ENCODE measurements at places on chromosomes 12 and 14. TPM values are rescaled to one million over a fixed set of nuclear protein-coding genes. Genes with fewer than 3 reads are reported as not detected.

CCDC198 gene
- not detected for polyA plus RNA-seq

PZP gene
- 0.34 TPM for polyA plus RNA-seq

LRRC43 gene
- 0.47 TPM for polyA plus RNA-seq

SDSL gene
- polyA plus RNA-seq, result 0.43 TPM

RBM23 gene
- 57.0 TPM for polyA plus RNA-seq

COX14 gene
- 85.4 TPM for polyA plus RNA-seq

FOS gene
- 499 TPM for polyA plus RNA-seq

CMA1 gene
- polyA plus RNA-seq, result 0.30 TPM

CD69 gene
- polyA plus RNA-seq, result 6.6 TPM

KRT6C gene
- not detected for polyA plus RNA-seq

LAG3 gene
- 13.7 TPM for polyA plus RNA-seq

KLRC2 gene
- 0.15 TPM for polyA plus RNA-seq

STXBP6 gene
- 2.2 TPM for polyA plus RNA-seq

IFNG-AS1 gene
- not detected for polyA plus RNA-seq

- DNase-seq, result no peak
Observed at GRCh38 chr12:43899574-43899973, 63.7 kb downstream of the TMEM117 start.

DNA sequence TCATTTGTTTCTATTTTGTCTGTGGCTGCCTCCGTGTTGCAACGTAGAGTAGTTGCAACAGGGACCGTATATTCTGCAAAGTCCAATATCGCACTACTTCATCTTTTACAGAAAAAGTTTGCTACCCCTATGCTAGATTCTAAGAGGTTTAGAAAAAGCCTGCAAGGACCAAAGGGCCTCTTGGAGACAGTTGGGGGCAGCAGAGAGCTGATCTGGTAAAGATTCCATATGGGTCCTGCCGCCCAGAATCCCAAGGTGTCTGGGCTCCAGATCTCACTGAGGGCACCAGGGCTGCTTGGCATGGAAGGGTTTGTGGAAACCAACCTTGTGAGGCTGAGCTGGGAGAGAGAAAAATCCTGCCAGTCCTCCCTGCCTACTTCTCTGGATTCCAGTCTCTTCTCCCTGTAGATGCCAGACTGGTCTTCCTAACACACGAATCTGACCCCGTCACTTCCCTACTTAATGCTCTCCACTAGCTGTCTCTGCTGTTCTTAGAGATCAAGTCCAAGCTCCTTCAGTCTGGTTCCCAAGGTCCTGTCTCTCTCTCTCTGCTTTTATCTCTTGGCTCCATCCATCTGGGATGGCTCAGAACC lies 74.6 kb downstream of the GLRX5 start:
- DNase-seq, result peak; percentile 41

GRCh38 chr12:31494455-31494854 lies 96.5 kb downstream of the DENND5B start:
- no peak for DNase-seq

DNA sequence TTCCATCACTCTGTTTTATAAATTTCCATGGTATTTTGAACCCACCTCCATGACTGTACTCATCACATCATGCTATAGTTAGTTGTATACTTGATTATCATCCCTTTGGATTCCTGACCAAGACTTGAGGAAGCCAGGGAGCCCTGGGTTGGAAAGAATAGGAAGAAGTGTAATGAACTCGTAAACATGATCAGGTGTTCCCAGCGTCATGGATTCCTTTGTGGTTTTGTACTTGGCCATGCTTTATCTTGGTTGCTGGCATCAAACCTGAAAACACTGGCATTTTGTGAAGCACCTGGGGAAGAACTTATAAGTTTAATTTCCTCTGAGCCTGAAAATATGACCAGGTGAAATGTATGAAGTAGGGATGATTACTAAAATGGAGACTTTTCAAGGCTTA lies 76.4 kb downstream of the CHST11 start:
- no peak for DNase-seq

- no peak for DNase-seq
Observed at GRCh38 chr12:76374386-76375020, 26.3 kb upstream of the BBS10 start.

DNA sequence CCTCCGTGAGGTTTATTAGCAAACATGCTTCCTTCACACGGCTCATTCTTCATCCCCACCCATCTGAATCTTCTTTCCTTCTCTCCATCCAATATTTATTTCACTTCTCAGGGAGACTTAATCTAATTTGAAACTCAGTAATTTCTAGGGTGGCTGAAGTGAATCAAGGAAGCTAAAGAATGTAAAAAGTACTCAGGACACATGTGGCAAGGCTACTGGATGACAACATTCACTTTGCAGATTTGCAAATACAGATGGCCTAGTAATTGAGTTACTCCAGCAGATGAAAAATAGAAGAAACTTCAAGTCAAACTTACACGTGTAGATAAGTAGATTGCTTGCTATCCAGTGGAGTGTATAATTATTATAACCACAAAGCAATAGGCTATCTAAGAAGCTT lies 15.4 kb upstream of the BEST3 start:
- DNase-seq, result no peak

DNA sequence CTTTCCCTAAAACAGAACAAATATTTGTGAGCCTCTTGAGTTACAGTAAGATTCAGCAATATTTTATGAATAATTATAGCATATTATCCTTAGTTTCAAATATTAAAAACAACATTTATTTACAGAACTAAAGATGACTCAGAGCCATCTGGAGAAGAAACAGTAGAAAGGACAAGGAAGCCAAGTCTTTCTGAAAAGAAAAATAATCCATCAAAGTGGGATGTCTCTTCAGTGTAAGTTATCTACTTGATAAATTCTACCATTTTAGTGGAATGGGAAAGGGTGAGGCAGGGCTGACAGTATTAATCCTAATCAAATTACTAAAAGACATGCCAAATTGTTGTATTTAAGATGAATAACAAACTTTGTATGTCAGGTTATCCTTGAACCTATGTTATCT lies 88.1 kb downstream of the DNAI7 start:
- no peak for DNase-seq

DNA sequence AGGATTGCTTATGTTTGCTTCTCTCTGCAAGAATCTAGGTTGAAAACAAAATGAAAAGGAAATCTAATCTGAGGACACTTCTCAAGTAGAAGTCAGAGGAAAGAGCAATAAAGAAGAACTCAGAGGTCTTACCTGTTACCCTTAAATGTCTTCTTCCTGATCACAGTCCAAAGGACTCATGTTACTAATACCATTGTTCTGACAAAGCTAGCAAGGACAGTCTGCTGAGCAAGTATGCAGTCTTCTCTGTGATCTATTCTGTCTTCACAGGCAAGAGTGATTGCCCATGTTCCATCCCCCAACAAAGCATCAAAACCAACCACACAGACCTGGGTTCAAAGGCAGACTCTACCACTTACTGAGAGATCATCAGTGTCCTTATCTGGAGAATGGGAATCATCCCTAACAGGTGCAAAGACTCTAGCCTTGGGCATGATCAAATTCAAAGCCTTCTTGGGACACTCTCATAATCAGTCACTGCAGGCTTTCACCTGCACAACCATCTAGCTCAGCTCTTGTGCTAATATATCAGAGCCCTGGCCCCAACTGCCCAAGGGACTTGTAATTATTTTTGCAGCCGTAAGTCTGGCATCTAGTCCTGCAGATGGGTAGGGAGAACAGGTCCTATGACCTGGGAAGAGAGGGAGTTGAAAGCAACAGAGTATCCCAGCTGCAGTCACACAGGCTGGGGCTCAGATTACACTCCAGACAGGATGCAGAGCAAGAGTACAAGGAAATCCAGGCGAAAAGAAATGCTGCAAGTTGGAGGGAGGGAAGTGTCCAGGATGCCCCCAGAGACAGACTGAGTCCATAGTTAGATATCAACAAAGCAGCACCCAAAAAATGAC lies 97.9 kb upstream of the NUDT4 start:
- no peak for DNase-seq

- DNase-seq, result no peak
Observed at GRCh38 chr12:121190523-121191031, 19.4 kb upstream of the P2RX4 start.

- no peak for DNase-seq
Observed at GRCh38 chr14:94702629-94703028, 67.3 kb downstream of the GSC start.

- DNase-seq, result no peak
Observed at GRCh38 chr14:50451854-50452253, 55.2 kb upstream of the CDKL1 start.

GRCh38 chr12:100274291-100274690 lies 7.3 kb downstream of the SCYL2 start:
- no peak for DNase-seq

- no peak for DNase-seq
Observed at GRCh38 chr12:106329231-106329982, 26.9 kb downstream of the TCP11L2 start.

- no peak for DNase-seq
Observed at GRCh38 chr12:48110691-48111311, 4.9 kb upstream of the SENP1 start.

GRCh38 chr14:69183735-69184134 lies 7.6 kb upstream of the EXD2 start:
- DNase-seq, result no peak

- DNase-seq, result no peak
Observed at GRCh38 chr12:132477017-132477702, 12.8 kb upstream of the FBRSL1 start.

- peak; percentile 75 for DNase-seq
Observed at GRCh38 chr12:122097927-122098756, 19.6 kb downstream of the MLXIP start.

GRCh38 chr14:94304243-94304642 lies 11.2 kb upstream of the SERPINA10 start:
- no peak for DNase-seq

DNA sequence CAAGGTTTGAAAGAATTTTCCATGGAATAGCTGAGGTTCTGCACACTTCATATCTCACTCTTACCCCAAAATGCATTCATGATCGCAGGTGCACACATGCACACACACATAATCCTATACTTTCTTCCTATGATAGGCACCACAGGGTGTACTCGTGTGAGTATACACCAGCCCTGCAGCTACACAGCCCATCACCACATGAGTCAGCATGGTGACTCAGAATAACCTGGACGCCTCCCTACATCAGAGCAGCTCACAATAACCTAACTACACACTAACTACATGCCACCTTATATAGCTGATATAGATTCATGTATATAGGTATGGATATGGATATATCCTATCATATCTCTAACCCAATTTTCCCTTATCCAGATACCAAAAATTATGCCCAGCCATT lies 850.2 kb upstream of the TMEM132C start:
- no peak for DNase-seq

DNA sequence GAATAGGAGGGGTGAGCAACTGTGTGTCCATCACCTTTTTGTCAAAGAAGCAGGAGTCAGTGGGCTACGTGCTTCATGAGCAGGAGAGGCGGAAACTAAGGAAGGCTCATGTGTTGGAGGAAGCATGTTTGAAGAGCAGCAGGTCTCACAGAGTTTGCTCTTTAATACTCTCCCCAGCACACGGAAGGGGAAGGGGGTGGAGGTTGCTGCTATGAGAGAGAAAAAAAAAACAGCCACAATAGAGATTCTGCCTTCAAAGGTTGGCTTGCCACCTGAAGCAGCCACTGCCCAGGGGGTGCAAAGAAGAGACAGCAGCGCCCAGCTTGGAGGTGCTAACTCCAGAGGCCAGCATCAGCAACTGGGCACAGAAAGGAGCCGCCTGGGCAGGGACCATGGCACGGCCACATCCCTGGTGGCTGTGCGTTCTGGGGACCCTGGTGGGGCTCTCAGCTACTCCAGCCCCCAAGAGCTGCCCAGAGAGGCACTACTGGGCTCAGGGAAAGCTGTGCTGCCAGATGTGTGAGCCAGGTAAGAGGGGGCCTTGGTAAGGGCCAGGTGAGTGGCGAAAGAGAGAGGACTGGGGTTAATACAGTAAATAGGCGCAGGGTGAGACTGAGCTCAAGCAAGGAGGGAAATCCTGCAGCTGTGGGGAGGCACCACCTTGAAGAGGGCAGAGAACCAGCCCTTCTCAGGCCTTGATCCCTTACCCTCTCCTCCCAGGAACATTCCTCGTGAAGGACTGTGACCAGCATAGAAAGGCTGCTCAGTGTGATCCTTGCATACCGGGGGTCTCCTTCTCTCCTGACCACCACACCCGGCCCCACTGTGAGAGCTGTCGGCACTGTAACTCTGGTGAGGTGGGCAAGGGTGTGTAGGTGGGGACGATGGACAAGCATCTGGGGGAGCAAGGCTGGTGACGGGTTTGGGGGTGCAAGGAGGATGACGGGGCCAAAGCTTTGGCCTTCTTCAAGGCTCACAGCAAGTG lies at the start of gene CD27:
Gene CD27, plus strand, starts transcription at position 252 of the 985 bp plus-strand sequence. Its CDS starts 141 bp downstream, at position 393.
- DNase-seq, result no peak

GRCh38 chr14:106511006-106511799 lies 984.8 kb downstream of the TMEM121 start:
- DNase-seq, result no peak

DNA sequence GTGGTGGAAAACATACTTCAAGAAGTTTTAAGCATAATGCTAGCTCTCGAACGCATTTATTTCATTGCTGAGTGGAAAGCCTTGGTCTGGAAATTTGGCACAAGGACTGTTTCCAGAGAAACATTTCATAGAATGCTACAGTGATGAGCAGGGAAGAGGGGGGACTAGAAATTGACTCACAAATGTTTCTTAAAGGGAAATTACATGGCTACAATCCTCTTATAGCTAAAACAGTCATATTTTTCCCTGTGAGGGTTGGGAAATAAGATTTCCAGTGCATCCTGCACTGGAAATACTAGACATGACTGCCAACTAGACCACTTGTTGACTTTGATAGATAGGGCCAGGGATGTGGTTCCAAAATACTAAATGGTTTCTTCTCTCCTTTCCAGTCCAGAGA lies 197.3 kb upstream of the RGS6 start:
- no peak for DNase-seq

DNA sequence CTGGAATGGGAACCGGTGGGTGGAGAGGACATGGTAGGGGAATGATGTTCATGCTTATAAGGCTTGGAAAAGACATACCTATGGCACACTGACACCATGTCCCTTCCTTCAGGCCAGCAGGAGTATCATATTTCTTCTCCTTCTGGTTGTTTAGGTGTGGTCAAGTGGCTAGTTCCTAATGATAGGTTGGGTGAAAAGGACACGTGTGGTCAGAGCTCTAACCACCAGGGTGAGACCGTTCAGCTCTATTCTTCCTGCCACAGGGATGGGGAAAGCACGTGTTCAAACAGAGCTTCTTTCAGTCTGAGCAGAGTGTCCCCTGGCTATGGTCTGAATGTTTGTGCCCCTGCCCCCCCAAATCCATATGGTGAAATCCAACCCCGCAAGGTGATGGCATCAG lies 209.1 kb downstream of the PAX9 start:
- no peak for DNase-seq

DNA sequence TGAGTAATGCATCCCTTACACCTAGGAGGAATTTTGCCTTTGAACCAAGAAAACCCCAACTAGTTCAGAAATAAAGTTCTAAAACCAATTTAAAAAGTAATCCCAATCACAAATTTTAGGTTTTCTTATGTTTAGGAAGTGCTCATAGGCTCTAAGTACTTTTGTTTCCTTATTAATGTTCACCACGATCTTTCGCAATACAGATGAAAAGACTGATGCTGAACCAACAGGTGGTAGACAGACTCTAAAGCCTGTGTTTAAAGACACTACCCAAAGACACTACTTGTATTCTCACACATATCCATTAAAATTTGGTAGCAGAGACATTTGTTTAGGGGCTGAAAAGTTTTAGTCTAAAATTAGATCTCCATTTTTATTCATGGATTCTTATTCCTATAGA lies 10.6 kb upstream of the PHLDA1 start:
- no peak for DNase-seq

- DNase-seq, result no peak
Observed at GRCh38 chr14:99806836-99807235, 13.6 kb downstream of the EML1 start.

Measured in ovary (tissue), 10 donors.